Fibroblast of mammary gland (primary cell): ENCODE measurements at places on chromosomes 12 and 14.

GRCh38 chr12:75720812-75721641 lies 209.6 kb upstream of the KRR1 start:
- DNase-seq = peak; percentile 30

GRCh38 chr14:37599507-37600368 lies 4.3 kb downstream of the TTC6 start:
- no peak for DNase-seq

DNA sequence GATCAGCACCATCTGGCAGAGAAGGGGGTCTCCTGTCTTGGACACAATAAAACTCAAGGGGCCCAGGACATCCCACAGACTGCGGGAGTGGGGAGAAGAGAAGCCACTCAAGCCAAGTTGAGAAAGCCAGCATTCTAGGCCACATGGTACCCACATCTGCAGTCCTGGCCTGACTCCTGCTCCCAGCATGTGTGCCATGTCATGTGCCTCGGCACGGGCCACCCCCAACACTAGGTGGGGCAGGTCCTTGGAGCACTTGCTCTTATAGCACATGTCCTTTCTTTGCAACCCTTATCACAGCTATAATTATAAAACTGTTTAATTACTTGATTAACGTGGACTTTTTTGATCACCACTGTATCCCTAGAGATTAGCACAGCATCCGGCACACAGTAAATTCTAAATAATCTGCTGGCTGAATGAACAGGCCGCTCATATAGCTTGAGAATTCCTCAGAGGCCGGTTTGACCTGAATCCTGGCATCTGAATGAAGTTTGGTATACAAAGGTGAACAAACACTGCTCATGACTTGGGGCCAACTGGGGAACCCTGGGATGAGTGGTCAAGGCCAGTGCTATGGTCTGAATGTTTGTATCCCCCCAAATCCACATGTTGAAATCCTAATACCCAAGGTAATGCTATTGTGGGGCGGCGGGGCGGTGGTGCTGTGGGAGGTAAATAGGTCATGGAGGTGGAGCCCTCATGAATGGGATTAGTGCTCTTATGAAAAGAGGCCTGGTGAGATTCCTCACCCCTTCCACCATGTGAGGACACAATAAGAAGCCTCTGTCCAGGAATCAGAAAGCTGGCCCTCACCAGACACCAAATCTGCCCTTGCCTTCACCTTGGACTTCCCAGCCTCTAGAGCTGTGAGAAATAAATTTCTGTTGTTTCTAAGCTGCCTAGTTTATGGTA lies 6.6 kb downstream of the NCKAP5L start:
- no peak for DNase-seq

DNA sequence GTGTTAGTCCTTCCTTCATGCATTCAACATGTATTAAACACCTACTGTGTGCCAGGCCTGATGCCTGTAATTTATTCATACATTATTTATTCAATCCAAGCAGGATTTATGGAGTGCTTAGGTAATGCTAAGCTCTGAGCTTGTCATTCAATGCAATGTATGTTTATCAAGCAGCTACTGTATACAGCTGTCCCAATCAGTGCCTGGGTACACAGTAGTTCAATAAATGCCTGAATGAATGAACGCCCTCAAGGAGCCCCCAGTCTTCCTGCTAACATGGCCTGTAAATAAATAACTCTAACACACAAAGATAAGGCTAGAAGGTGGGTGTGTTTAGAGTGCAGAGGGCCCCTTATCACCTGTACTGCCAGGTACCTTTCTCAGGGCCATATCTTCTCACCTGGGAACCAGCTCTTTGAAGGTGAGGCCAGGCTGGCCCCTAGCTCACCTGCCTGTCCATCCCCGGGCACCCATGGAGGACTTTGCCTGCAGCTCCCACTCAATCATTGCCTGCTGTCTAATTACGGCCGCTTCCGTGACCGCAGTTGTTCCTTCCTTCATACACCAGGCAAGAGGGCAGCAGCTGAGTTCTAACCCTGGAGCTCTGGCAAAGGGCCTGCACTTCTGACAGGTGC lies 20.0 kb upstream of the KDM2B start:
- DNase-seq = no peak

- DNase-seq = no peak
These were observed 55.8 kb downstream of the NUMB start for GRCh38 chr14:73402579-73402978.

DNA sequence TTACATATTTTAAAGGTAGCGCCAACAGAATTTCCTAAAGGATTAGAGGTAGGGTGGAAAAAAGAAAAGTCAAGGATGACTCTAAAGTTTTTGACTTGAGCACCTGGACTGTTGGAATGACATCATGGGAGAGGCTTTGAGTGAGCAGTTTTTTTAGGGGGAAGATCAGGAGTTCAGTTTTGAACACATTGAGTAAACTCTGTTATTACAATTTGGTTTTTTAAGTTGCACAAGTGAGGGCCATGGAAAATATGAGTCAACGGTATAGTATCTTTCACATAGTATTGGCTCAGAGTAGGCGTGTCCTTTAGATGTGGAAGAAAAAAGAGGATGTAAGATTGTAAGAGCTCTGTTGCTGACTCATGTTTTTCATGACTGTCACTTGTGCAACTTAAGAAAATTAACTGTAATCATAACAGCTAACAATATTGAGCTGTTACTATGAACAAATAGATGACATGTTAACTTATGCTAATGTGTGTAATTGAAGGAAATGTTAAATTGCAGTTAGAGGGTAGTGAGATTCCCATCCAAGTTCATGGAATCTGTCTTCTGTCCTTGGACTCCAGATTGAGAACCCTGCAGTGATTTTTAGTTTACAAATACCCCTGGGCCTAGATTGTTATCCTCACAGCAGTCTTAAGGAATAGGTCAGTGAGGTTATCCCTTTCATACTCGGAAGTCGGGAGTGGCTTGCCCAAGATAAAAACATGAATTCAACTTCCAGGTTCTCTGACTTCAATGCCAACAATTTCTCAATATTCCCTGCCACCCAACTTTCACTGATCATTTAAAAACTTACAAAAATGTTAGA lies 48.2 kb upstream of the ATP2B1 start:
- peak; percentile 100 for DNase-seq

GRCh38 chr14:67515386-67516079 lies 17.6 kb upstream of the PLEKHH1 start:
- no peak for DNase-seq

DNA sequence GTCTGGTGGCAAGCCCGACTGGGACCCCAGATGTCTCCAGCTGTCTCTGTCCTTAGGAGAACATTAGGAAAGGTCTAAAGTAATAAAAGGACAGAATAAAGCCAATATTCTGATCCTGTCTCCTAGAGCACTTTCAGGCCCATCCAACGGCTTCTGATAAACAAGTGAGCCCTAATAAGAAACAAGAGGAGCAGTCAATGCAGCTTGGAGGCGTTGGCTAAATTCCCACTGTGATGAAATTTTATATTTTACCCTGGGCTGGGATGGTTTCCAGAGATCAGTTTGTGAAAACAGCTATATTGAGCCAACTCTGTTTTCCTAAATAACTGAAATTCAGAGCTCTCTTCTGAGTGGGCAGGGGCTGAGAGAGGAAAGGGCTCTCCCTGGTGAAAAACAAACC lies 55.5 kb upstream of the SRRM4 start:
- no peak for DNase-seq

GRCh38 chr12:57270966-57271470 lies 20.0 kb upstream of the STAC3 start:
- DNase-seq = no peak

GRCh38 chr12:30286345-30286926 lies 409.2 kb downstream of the IPO8 start:
- DNase-seq = peak; percentile 60

GRCh38 chr14:96688629-96689028 lies 108.6 kb upstream of the VRK1 start:
- no peak for DNase-seq

DNA sequence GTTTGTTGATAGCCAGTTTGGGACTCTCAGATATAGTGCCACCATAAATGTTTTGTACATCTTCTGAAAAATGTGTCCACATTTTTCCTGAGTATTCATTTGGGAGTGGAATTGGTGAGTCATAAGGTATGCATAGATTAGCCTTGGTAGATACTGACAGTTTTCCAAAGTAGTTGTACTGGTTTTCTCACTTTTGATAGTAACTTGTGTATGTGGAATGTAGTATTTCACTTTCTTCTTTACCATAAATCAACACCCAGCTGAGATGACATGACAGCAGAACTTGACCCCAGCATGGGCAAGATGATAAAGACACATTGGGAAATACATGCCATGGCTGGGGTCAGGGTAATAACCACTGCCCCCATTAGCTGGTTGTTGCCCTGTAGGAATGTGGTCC lies 5.4 kb downstream of the FBXW8 start:
- DNase-seq = peak; percentile 46

DNA sequence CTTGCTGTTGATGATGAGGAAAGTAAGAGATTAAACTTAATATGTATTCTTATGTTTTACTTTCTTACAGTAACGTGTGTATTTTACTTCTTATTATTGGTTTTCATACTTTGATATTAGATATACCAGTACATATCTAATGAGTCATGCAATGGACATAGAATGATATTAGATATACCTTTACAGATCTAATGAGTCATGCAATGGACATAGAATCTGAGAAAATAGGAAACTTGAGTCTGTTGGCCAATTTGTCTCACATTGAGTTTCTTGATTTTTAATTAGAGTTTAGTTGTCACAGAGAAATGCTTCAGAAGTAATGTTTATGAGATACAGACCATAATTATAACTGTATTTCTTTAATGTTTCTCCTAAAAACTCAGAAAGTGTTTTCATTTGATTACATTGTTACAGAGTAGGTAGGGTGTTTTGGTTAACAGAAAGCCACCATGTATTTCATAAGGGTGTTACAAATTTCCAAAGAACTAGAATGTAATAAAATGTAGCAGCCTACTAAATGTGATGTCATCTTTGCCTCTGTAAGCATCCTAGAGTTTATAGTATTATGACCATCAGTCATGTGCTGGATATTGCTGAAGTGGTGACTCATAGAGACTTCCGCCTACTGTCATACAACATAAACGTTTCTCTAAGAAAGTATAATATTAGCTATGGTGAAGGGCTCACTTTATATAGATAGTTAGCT lies 3.0 kb downstream of the GAS2L3 start:
- DNase-seq = peak; percentile 88

DNA sequence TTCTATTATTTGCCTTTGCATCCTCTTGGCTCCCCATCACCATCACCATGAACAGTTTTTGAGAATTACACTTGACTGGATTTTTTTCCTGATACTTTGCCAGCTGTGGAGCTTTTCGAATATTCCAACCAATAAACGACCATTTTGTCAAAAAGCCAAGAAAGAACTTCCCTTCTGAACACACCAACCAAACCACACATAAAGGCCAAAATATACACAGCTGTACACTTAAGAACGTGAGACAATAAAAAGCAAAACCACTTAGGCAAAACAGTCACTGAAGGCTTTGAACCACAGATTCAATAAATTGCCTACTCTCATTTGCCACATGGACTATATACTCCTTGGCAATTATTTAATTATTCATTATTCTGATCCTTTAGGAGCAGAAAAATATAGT lies 1.1 kb downstream of the C14orf93 start:
- peak; percentile 28 for DNase-seq

DNA sequence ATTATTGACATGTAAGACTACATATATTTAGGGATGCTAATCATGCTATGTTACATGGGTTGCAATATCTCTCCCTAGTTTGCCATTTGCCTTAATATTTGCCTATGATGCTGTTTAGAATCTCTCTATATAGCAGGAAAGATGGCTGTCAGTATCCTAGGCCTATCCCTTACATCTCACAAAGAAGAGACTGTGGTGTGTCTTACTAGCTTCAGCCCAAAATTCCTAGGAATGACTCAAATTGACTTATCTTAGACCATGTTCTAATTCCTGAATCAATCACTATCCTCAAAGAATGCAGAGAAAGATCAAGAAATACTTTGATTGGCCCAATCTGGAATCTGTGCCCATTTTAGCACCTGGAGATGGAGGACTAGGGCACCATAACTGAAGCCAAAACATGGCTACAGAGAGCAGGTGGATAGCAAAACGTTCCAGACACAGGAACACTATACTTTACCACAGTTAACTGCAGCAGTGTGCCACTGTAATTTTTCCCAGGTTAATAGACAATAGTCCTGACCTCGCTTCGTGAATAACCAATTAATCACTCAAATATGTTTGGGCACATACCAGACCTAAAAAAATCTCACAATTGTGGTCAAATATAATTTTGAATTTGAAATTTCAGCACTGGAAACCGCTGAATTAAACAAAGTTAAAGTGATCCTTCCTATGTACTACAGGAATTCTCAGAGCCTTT lies 32.7 kb upstream of the GLIPR1 start:
- DNase-seq = peak; percentile 14

- peak; percentile 47 for DNase-seq
These were observed 64.2 kb downstream of the MBIP start for GRCh38 chr14:36256126-36256801.

GRCh38 chr14:52891800-52892199 lies 59.0 kb downstream of the FERMT2 start:
- DNase-seq = no peak

GRCh38 chr14:64844272-64844671 lies 35.4 kb downstream of the SPTB start:
- no peak for DNase-seq

DNA sequence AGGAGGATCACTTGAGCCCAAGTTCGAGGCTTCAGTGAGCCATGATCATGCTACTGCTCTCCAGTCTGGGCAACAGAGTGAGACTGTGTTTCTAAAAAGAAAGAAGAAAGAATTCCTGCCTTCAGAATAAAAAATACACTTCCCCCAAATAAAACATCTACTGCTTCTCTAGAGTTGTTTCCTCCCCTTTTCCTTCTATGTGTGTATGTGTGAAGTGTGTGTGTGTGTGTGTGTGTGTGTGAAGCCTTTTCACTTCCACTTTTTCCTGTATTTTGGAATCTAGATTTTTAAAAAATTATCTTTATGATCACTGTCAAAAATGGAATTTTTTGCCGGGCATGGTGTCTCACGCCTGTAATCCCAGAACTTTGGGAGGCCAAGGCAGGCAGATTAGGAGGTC lies 12.6 kb upstream of the SNX6 start:
- no peak for DNase-seq

GRCh38 chr12:19227190-19227879 lies 97.8 kb downstream of the PLEKHA5 start:
- no peak for DNase-seq

GRCh38 chr14:66003082-66003730 lies 483.0 kb upstream of the CCDC196 start:
- no peak for DNase-seq

DNA sequence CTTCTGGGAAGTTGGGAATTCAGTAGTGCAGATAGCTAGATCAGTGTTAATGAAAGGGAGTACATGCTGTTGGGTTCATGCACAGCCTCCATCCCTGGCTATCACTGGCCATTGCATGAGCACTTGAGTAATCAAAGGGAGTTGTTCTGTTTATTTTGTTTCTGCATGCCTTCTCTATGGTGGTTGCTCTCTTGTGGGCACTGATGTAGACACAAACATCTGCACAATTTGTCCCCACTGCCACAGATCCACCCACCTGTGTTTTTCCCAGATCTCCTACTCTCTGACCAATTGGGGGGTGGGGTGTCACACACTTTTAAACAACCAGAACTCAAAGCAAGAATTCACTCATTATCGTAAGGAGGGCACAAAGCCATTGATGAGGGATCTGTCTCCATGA lies 89.7 kb upstream of the DHRS4 start:
- no peak for DNase-seq
